NCI-H226 (cell line): ENCODE measurements at places on chromosomes 12 and 14.

DNA sequence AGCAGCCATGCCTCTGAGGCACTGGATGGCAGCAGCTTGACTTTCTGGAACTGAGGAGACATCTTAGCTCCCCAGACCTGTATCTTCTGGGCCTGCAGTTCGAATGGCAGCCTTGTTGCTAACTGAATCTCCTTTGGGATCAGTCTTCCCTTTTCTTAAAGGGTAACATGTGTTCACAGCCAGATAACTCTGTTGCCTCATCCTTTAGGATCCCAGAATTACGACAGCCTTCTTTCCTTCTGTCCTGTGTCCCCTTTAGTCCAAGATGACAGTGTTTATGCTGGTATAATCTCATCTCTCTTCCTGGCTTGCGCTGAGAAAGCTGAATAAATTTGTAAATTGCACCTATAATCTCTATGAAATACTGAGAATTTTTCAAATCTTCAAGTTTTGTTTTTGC lies 9.1 kb upstream of the ERC1 start:
- no peak for DNase-seq

- DNase-seq = no peak
Measured at GRCh38 chr14:20539906-20540305, 20.9 kb downstream of the RNASE9 start.

- no peak for DNase-seq
Measured at GRCh38 chr14:35482994-35483515, 50.9 kb upstream of the INSM2 start.

DNA sequence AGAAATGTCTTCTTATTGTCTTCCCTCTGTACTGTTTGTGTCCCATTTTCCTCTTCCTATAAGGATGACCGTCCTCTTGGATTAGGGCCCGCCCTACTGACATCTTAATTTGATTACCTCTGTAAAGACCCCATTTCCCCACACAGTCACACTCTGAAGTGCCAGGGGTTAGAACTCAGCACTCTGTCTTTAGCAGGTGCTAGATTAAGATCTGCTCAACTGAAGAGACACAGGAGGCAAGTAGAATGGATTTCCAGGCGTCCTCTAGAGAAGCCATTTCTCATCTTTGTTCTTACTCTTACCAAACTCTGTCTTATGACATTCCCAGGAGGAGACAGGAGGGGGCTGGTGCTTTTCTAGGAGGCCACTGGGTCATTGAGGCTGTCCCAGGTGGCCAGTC lies 50.8 kb downstream of the VCPKMT start:
- no peak for DNase-seq

DNA sequence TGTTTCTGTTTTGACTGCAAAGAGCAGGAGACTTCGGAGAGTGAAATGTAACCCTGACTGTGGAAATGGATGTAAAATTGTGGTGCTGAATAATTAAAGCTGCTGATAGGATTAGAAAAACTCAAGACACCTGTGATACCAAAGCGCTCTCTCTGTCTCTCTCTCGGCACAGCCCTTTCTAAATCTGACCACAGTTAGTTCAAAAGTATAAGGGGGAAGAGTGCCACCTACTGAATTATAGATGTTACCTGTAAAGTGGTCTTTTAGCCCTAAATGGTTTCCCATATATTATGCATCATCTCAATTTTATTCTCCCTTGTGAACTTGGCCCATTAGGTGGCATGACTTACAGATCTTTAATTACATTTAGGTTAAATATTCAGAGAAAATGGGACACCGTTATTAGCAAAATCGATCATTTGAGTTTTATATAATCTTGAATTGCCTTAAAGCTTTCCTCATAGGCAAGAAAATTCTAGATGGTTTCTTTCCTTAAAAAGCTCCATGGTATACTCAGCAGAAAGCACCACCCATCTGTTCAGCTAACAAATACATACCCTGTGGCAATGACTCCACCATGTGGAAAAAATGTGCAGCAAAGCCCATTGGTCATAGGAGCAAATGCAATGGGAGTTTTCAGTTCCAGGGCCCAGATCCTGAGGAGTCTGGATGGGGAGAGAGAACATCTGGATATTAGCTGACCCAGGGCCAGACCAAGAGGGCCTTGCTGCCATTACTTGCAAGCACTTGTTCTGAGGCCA lies 18.1 kb downstream of the RFC5 start:
- peak; percentile 37 for DNase-seq
